NCI-H2107 (cell line): ENCODE measurements at places on chromosomes 7 and 10.
A peak's percentile ranks its signal among the peaks of the same experiment; 100 is the strongest.

- DNase-seq = no peak
Measured at GRCh38 chr10:103563231-103564115, 70.0 kb downstream of the NEURL1 start.

DNA sequence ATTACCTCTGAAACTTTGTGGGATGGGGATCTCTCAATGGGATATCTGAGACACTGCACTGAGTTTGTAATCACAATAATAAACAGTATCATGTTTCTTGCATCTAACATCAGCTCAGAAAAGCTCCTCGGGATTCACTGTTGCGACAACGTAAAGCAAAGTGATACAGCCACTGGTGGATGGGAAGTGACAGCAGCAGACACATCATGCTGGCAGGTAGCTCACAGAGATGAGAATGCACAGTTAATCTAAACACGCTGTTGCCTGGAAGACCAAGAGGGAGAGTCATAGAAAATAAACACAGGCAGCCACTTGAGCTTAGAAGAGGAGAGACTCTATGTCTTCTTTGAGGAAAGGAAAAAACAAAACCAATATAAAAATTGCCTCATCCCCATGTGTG lies 513.8 kb downstream of the MAGI2 start:
- no peak for DNase-seq

- peak; percentile 74 for DNase-seq
Measured at GRCh38 chr10:74418285-74418872, 267.4 kb downstream of the ADK start.

DNA sequence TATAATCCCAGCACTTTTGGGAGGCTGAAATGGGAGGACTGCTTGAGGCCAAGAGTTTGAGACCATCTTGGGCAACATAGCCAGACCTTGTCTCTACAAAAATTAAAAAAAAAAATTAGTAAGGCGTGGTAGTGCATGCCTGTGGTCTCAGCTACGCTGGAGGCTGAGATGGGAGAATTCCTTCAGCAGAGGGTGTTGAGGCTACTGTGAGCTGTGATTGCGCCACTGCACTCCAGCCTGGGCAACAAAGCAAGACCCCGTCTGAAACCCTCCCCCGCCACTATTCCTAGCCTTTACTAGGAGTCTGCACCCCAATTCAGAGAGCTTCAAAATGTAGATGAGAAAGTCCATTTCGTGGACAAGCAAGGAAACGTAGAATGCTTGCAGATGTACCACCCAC lies 95.2 kb downstream of the PRPF18 start:
- no peak for DNase-seq
